ENCODE measurements at places on chromosomes 7 and 10.

DNA sequence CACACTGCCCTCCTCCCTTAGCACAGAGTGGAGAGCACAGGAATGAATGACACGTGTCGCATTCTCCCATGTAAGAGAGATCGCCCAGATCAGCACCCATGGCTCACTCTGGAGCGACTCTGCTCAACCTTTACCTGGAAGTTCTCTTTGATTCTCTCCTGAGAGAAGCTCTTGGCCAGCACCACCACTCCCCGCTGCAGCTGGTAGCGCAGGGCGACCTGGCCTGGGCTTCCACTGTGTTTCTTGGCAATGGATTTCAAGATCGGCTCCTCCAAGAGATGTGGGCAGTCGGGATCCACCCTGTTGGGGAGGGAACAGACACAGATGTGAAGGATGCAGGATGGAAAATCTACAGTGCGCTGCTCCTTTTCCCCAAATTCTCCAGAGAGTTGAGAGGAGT lies 27.4 kb downstream of the AKR1C8 start:
- no peak for DNase-seq

- DNase-seq = no peak
These were observed 220.5 kb downstream of the CDK14 start for GRCh38 chr7:90816511-90817142.

- DNase-seq = no peak
These were observed 174.5 kb downstream of the ZNF365 start for GRCh38 chr10:62548686-62549085.

- DNase-seq = no peak
These were observed 148.2 kb upstream of the FERD3L start for GRCh38 chr7:19293431-19293830.

DNA sequence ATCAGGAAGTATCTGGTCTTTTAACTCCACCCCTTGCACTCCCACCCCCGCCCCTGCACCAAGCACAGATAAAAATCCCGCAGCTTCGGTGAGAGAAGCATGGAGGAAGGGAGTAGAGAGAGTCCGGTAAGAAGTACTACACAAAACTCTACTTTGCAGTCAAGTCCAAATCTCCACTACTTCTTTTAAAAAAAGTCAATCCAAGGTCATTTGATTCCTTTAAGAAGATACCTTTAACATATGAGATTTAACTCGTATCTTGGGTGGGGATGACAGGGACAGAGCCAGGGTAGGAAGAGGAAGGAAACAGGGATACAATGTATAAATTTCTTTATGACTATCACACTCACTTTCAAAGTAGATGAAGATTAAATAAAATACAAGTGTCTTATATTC lies 132.1 kb downstream of the NRBF2 start:
- DNase-seq = peak; percentile 62

- peak; percentile 8 for DNase-seq
These were observed 96.9 kb downstream of the PIP4K2A start for GRCh38 chr10:22617516-22617915.

GRCh38 chr7:45574669-45575500 lies 717 bp downstream of the ADCY1 start:
- DNase-seq = peak; percentile 78

DNA sequence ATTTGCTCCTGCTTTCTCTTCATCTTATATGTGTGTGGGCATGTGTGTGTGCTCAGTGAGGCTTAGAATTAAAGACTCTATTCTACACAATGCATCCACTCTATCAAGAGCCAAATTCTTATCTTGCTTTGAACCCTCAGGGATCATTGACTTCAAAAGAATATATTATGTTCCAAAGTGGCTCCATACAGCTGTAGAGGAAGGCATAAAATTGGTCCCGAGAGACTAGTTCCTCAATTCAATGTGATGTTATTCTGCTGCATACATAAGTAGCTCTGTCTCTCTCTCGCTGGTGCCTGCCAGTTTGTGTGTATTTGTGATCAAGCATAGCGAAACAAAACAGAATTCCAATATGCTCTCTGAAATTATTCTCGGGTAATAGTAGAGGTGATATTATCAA lies 997.9 kb upstream of the POT1 start:
- DNase-seq = peak; percentile 52

- DNase-seq = peak; percentile 96
These were observed 188.6 kb downstream of the ETV1 start for GRCh38 chr7:13800694-13801448.

DNA sequence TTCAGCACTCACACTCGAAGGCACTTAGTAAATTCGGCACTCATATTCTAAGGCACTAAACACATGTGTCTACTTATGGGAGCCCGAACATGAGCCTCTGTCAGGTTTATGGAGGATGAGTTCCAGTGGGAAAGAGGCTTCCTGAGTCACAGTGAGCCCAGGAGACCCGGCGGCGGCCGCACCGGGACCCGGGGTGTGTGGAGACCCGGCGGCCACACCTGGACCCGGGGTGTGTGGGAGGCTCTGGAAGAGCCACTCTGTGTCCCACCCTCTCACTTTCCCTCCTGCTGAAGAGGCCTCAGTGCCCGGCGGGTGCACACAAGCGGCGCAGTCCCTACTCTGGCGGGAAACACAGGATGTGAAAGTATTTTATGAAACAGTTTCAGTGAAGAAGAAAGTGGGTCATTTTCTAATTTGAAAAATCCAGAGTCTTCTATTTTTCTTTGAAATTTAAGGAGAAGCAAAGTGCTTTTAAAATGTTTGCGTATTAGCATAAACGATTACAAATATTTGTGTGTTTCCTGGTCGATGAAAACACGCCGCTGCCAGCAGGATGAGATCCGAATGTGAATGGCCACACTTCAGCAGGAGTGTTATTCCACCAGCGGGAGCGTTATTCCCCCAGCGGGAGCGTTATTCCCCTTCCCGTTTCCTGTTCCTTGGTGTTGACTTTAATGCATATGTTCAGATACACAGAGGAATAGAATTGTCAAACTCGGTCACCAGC lies 625.1 kb downstream of the DNAJB6 start:
- no peak for DNase-seq

GRCh38 chr7:147885869-147886268 lies 704.7 kb upstream of the C7orf33 start:
- DNase-seq = no peak

DNA sequence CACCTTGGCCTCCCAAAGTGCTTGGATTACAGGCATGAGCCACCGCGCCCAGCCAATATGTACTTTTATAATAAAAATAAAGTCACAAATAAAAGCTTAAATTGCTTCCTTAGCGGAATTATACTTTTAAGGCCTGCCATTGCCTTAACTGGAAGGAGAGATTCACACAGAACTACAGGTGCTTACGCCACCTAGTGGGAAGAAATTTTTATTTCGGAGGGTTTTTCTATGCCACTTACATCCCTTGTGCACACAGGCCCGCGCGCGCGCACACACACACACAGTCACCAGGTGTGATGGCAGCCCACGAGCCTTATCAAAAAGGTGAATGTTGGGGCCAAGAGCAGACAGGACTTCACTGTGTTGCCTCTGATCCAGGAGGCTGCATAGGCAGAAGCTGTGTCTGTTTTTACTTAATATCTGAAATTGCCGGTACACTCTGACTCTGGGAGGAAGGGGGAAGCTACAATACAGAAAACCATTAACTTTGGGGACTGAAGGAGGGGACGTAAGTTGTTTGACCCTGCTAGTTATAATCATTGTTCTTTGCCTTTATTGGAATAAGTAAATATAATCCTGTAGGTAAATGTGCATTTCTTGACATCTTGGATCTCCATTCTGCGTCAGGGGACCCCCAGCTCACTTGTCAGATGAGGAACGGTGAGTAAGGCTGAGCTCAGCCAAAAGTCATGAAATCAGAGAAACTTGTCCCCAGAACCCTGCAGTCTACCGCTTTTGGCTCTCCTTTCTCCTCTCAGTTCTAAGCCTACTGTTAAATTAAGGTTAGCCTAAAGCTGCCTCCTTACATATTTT lies 87.1 kb downstream of the SLC16A9 start:
- DNase-seq = peak; percentile 73

DNA sequence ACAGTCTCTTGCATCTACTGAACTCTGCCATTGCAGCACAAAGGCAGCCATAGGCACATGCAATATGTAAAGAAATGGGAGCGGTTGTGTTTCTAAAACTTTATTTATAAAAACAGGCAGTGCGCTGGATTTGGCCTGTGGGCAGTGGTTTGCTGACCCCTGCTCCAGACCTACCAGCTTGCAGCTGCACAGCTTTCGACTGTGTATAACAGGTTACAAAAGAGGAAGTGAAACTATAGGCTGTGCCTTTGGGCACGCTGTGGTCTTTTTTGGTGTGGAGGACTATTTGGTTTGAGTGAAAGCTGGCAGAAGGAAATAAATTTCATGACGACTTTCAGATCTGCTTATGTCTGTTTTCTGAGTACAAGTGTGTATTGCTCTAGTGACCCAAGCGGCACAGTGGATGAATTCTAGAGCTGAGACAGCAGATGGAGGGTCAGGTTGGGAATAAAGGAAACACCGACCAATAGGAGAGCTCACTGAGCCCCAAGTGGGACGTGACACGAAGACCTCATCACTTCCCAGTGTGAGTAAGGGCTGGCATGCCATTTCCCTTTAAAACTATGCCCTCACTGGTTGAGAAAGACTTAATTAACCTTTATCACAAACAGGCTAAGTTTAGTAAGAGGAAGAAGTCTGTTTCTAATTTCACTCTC lies 152.7 kb downstream of the ANK3 start:
- no peak for DNase-seq

DNA sequence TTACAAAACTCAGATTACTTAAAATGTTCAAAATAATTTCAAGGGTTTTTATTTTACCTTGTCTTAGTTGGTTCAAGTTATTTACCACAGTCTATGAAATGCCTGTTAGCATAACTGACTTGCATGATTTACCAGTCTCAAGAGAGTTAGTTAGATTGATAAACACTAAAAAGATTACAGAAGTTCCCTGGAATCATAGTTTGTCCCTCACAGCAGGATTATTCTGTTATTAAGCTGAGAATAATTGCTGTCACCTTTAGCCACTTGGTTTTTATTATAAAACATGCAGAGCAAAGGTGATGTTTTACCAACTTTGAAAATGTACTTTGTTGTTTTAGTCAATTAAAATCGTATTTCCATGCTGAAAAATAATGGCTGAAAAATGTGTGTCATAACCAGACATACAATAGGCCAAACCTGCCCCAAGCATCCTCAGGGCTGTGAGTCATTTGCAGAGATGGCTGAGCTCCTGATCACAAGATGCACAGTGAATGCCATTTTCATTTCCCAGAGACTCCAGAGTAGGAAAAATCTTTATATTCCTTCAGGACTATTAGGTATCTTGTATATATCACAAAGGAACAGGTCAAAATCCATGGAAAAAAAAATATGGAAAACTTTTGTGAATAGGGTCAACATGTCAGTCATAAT lies 87.8 kb upstream of the DKK1 start:
- DNase-seq = no peak

DNA sequence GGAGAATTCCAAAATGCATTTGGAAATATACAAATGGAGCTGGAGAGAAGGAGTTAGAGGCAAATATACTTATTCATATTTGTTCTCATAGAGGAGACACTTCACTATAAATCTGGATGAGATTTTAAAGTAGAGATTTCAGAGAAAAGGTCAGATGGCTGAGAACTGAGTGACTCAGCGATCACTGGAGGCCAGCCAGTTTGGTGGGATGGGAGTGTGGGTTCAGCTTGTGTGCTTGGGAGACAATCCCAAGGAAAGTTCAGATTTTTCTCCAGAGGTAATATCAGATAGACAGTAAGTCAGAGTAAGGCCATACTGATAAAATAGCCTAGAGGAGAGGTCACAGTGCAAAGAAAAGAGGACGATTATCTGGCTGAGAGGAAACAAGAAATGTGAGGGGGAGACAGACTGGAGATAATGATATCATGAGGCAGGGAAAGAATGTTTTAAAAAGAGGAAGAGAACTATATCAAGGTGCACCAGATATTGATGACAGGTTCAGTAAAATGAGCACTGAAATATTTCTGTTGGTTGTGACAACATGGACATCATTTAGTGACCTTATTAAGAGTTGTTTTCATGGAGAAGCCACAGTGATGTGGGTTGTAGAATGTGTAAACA lies 67.0 kb downstream of the MDFIC start:
- DNase-seq = no peak

DNA sequence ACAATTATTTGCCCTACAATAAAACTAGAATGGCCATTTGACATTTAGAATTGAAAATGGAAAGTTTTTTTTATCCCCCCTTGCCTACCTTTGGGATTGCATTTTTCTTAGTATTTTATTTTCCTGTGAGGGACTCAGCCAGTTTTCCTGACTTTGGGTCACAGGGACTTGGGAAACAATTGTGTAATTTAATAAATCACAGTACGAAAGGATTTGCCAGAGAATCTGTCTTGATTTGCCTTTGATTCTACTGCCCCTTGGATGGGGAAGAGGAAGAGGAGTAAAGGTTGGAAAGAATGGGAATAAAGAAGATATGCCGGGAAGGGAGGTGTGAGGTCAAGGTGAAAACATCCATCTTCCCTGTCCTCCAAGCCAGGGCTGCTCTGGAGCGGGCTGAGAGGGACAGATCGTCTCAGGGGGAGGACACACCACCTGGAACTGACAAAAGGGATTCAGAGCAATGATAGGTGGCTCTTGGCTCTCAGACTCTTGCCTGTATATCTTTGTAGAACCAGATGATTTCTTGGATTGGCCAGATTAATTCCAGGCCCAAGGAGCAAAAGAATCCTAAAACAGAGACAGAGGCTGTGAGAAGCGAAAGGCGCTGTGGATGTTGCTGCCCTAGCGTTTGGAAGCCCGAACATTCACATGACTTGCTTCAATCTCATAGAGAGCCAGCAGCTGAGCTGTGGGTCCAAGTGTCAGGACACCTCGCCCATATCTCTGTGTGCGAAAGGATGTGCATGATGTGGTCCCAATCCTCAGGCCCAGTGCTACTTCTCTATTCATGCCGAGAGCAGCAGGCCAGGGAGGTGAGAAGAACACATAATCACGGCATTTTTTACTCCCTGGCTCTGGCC lies 50.3 kb upstream of the ZEB1 start:
- no peak for DNase-seq

GRCh38 chr7:83072576-83073517 lies 89.8 kb downstream of the PCLO start:
- peak; percentile 65 for DNase-seq

DNA sequence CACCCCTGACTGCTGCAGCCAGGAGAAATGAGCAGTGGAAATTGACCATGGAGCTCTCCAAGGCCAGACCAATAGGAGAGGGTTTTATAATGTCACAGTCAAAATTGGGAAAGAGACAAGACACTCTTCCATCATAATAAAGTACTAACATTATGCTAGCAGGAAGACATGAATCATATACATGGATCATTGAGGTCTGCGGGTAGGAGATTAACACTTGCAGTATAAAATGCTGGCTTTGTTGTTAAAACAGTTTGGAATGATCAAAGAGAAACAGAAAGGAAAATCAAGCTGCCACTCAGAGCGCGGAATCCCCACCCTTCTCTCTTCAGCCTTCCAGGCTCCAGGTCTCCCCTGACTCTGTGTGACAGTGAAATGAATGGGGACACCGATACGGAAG lies 53.4 kb upstream of the CALN1 start:
- DNase-seq = no peak

GRCh38 chr7:15681186-15681585 lies 5.3 kb downstream of the MEOX2 start:
- DNase-seq = no peak

GRCh38 chr7:95693551-95694333 lies 78.6 kb upstream of the DYNC1I1 start:
- peak; percentile 30 for DNase-seq
